ENCODE measurements at places on chromosomes 16 and 17. TPM values are rescaled to one million over a fixed set of nuclear protein-coding genes. Genes with fewer than 3 reads are reported as not detected.

LPO gene
- total RNA-seq, result not detected

MAFG gene
- total RNA-seq, result 30.5 TPM

SMPD3 gene
- total RNA-seq, result not detected

P2RX1 gene
- 0.63 TPM for total RNA-seq

TMEM220 gene
- total RNA-seq, result 4.4 TPM

C16orf96 gene
- total RNA-seq, result 0.15 TPM

PKMYT1 gene
- 2.0 TPM for total RNA-seq

ASGR1 gene
- not detected for total RNA-seq

SDR42E1 gene
- 0.72 TPM for total RNA-seq

PRCD gene
- 2.6 TPM for total RNA-seq

AURKB gene
- total RNA-seq, result not detected

DOC2B gene
- 3.3 TPM for total RNA-seq

TSPAN10 gene
- total RNA-seq, result 0.37 TPM
